ENCODE measurements at places on chromosomes 6 and 20. TPM values are rescaled to one million over a fixed set of nuclear protein-coding genes. Genes with fewer than 3 reads are reported as not detected.

The MYB gene
- total RNA-seq, result 2.8 TPM

GRCh38 chr6:167119670-167120582, 3.0 kb upstream of the CCR6 start:
- DNase-seq, result peak; percentile 19

DNA sequence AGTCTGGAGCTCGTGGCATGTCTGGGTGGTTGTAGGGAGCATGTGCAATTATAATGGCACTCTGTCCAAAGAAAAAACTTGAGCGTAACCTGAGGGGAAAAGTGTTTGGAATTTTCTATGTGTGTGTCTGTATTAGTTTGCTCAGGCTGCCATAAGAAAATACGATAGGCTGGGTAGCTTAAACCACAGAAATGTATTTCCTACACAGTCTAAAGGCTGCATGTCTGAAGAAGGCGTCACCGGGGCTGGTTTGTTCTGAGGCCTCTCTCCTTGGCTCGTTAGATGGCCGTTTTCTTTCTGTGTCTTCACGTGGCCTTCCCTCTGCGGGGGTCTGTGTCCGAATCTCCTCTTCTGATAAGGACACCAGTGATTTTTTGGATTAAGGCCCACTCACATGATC, 59.0 kb downstream of the IGF2R start:
- DNase-seq, result no peak

GRCh38 chr6:86477500-86478148, 459.7 kb upstream of the HTR1E start:
- no peak for DNase-seq

- no peak for DNase-seq
These were observed 25.5 kb downstream of the FASTKD5 start for GRCh38 chr20:3134151-3134550.

The DNMT3B gene
- total RNA-seq, result 0.20 TPM

The POU3F2 gene
- not detected for total RNA-seq

All from activated B cell treated with CpG ODN at 0.5 μM for 24 hours (primary cell).